ENCODE measurements at places on chromosomes 5 and 9.

- no peak for DNase-seq
Observed at GRCh38 chr5:138489683-138490061, 24.4 kb downstream of the EGR1 start.

- DNase-seq: peak; percentile 38
Observed at GRCh38 chr5:54171645-54172384, 138.6 kb downstream of the ARL15 start.

- DNase-seq: peak; percentile 71
Observed at GRCh38 chr9:110152704-110153374, 55.1 kb downstream of the C9orf152 start.

- no peak for DNase-seq
Observed at GRCh38 chr5:4927097-4927496, 213.0 kb upstream of the ADAMTS16 start.

DNA sequence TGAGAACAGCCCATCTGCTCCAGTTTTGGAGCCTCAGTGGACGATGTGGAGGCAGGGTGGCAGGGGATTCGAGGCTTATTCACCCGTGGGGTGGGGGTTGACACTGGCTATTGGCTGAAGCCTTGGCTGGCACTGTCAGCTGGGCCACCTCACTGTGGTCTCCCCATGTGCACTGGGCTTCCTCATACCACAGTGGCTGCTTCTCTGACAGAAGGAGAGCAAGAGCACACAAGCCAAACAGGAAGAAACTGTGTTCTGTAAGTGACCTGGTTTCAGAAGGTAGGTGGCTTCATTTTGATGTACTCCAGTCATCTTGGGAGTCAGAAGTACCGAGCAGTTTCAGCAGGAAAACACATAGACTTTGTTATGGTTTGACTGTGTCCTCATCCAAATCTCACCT lies 24.7 kb upstream of the CTNND2 start:
- DNase-seq: no peak

GRCh38 chr5:56838409-56839039 lies 23.2 kb downstream of the MAP3K1 start:
- peak; percentile 64 for DNase-seq

- DNase-seq: no peak
Observed at GRCh38 chr5:139739150-139739974, 56.2 kb upstream of the PSD2 start.

GRCh38 chr9:27468000-27468399 lies 56.1 kb upstream of the IFNK start:
- DNase-seq: no peak

DNA sequence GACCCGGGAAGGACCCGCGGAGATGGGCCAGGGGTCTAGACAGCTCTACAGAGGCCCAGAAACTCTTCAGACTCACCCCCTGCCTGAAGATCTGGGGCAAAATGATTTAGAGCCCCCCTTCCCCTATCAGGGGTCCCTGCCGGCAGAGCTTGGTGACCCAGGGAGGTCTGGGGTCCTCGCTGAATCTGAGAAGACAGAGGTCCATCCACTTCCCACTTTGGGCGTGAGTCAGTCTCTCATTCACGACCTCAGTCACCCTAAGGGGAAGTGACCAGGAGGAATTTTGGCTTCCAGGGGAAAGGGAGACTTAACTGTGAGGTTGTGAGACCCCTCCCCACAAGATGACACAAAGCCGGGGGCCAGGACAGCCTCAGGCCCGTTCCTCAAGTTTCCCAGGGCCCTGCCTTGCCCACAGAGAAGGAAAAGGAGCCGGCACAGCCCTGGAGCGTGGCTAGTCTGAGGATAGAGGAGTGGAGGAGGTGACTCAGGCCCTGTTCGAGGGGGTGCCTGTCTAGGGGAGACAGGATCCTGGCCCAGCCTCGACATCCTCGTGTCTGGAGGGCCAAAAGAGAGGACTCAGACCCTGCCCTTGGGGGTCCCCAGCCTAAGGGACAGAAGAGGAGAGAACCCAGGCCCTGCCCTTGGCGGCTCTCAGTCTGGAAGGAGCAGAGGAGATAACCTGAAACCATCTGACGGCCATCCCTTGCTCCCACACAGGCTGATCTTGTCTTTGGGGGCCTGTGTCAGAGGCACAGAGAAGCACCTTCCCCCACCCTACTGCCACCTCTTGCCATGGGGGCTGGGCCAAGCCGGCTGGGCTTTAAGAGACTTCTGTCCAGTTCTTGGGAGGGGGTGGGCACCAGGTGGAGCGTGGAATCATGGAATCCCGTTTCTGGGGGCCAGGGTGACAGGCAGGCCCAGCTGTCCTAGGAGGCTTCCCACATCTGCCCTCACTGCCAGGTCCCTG lies 889 bp downstream of the PDLIM4 start:
- no peak for DNase-seq

- DNase-seq: peak; percentile 20
Observed at GRCh38 chr5:170338933-170339779, 41.6 kb upstream of the LCP2 start.

DNA sequence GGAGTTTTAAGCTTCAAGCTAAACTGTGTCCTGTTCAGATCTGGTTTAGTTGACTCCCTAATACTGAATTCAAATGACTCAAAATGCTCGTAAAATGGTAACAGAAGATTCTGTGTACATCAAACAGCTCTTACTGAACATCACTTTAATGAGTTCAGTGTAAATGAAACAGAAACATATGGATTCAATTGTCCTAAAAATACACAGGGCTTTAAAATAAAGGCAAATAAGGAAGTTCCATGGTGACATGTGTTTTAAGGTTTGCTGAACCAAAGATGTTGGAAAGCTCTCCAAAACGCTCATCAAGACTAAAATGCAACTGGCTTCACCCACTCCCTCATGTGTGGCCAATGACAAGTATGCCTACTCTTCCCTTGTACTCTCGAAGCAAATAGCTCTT lies 340.0 kb upstream of the PIK3R1 start:
- DNase-seq: no peak

DNA sequence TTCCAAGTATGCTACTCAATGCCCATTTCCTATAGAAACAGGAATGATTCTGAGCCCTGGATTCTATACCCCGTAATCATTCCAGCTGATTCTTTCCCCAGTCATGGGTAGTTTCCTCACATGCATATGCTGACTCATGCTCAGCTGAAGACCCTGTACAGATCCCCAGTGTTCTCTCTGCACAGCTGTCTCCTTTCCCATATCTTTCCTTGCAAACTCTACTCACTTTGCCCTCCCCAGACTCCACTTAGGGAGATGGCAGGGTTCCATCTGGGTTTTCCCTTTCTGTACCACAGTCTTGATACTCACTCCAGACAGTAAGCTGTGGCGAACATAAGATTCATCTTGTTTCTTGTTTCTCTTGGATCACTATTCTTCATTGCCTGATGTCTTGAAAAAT lies 357.6 kb downstream of the RAB3C start:
- DNase-seq: no peak

- no peak for DNase-seq
Observed at GRCh38 chr9:26675035-26675434, 217.6 kb downstream of the CAAP1 start.

All from lung microvascular endothelial cell (primary cell).